ENCODE measurements at places on chromosomes 2 and 18.

DNA sequence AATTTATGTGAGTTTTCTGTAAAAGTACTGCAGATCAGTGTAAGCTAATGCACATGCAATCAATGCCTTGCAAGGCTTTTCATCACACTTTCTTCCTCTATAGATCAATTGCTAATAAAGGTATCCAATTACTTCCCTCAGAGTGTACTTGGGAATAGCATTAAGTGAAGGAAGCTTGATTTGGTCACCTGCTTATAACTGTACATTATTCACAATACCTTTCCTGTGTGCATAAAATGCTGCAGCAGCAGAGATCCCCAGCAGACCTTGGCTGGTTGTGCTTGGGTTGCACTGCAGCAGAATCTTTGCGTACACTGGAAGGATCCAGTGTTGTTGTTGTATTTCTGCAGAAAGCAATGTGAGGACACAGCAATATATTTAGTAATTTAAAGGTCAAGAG is 18.5 kb upstream of the SCN9A start:
- DNase-seq, result no peak

- no peak for DNase-seq
Observed at GRCh38 chr2:86621280-86621943, 2.3 kb downstream of the RNF103 start.

DNA sequence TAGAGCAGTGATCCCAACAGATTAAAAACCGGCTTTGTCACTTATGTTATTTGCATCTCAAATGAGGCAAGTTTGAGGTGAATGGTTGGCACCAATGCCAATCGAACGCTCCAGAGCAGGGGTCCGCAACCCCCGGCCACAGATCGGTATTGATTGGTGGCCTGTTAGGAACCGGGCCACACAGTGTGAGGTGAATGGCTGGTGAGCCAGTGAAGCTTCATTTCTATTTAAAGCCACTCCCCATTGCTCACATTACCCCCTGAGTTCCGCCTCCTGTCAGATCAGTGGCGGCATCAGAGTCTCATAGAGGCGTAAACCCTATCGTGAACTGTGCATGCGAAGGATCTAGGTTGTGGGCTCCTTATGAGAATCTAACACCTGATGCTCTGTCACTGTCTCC is 132.0 kb downstream of the TMEM182 start:
- DNase-seq, result no peak

DNA sequence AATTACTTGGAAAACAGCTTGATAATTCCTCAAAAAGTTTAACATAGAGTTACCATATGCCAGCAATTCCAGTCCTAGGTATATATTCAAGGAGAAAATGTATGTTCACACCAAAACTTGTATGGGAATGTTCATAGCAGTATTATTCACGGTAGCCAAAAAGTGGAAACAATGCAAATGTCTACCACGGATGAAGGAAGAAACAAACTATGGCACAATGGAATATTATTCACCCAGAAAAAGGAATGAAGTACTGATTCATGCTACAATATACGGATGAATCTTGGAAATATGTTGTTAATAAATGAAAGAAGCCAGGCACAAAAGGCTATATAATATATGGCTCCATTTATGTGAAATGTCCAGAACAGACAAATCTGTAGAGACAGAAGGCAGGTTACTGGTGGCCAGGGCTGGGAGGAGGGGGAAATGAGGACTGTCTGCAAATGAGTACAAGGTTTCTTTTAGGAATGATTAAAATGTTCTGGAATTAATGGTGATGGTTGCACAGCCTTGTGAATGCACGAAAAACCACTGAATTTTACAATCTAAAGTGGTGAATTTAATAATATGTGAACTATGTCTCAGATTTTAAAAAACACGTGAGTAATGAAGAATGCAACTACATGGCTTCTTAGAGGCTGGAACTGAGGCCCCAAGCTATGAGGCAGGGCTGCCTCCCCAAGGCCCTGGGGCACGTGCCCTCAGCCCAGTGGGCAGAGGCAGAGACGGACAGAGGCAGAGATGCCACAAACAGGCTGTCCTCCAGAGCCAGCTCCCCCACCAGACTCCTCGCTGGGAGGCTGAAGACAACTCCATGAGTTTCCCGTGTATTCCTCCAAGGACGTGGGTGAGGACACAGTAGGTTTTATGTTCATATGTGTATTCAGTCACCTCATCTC is 5.0 kb downstream of the LIMS2 start:
- DNase-seq, result no peak

GRCh38 chr18:35282353-35282752 is 7.7 kb downstream of the ZSCAN30 start:
- DNase-seq, result no peak

Measured in activated gamma-delta T cell (primary cell).